ENCODE measurements at places on chromosomes 1 and 21.

GRCh38 chr1:154992721-154993571, 440 bp upstream of the LENEP start:
- no peak for DNase-seq

- DNase-seq = no peak
Measured at GRCh38 chr1:7432102-7432899, 338.8 kb upstream of the VAMP3 start.

- DNase-seq = no peak
Measured at GRCh38 chr1:204398197-204399125, 13.2 kb downstream of the PPP1R15B start.

- no peak for DNase-seq
Measured at GRCh38 chr1:221867003-221867402, 125.1 kb upstream of the DUSP10 start.

DNA sequence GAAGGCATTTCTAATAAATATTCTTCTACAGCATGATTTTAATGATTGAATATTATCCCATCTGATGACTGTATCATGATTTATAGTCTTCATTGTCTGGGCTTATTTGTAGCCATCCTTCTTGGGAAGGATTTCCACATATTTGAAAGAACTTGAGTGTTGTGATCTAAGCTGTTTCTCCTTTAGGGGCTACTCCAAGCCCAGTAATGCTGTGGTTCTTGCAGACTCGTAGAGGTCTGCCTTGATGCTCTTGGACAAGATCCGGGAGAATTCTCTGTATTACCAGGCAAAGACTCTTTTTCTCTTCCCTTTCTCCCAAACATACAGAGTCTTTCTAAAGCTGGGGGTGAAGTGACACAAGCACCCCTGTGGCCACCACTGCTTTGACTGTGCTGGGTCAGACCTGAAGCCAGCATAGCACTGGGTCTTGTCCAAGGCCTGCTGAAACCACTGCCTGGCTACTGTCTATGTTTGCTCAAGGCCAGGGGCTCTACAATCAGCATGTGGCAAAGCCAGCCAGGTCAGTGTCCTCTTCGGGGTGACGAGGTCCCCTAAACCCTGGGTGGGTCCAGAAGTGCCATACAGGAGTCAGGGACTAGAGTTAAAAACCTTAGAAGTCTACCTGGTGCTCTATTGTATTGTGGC, 107.4 kb downstream of the GIPC2 start:
- DNase-seq = no peak

GRCh38 chr1:27418326-27419185, 26.1 kb downstream of the GPR3 start:
- peak; percentile 79 for DNase-seq

DNA sequence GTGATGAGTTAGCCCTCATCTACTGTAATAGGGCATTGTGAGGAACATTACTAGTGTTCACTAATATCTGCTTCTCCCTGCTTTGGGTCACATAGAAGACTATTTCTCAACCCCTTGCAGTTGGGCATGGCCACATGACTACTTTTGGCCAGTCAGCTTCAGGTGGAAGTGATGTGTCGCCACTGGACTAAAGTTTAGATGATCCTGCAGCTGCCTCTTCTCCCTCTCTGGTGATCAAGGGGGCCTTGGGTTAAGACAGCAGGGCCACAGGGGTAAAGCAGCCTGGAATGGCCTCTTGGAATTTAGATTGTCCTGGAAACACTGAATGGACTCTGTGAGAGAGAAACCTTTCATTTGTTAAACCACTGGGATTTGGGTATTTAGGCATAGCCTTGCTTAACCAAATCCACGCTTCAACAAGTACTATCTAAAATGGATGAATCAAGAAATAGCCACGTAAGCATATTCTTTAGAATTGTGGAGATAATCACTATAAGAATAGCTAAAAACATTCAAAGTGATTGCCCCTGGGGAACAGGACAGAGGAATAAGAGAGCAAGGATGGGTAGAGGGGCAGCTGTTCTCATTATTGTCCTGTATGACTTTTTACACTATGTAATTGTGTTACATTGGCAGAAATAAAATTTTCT, 41.2 kb downstream of the OPRD1 start:
- no peak for DNase-seq

DNA sequence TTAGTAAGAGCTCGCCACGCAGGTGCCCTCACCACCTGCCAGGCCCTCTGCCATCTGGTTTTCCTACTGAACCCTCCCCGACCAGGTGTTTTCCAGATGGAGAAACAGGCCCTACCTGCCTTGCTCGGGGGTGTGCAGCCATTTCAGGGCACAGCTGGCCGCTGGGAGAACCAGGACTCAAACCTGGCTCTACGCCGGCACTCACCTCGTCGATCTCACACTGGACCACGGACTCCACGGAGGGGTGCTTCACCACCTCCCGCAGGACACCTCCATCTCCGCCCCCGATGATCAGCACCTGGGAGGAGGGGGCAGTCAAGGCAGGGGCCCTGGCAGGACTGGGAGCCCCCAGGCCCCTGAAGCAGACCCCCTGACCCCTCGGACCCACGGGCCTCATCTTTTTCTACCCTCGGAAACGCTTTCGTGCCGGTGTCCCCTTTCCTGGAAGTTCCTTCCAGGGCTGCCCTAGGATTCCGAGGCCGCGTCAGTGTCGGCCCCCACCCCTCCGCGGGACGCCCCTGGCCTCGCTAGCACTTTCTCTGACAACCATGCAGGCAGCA, 1.1 kb downstream of the SRM start:
- no peak for DNase-seq
